ENCODE measurements at places on chromosomes 4 and X.

GRCh38 chr4:181331214-181331613 lies 912.0 kb upstream of the TENM3 start:
- DNase-seq, result no peak

- no peak for DNase-seq
Observed at GRCh38 chr4:150367326-150367725, 214.6 kb upstream of the MAB21L2 start.

DNA sequence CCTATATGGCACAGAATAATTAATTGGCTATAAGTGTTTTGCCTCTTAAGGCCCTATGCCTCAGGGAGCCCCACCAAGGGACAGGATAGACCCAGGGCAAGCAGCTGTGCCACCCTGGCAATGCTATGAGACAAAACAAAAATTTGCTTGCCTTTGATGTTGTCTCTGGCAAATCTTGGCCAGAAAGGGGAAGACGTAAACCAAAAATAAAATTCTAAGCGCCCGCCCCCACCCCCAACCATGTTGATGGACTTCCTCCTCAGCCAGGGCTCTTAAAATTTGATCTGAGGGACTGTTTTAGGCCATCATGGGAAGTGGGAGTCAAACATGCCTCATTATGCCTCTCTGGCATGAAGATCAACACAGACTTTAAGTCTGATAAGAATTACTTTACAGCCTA lies 130.5 kb upstream of the APOOL start:
- no peak for DNase-seq

DNA sequence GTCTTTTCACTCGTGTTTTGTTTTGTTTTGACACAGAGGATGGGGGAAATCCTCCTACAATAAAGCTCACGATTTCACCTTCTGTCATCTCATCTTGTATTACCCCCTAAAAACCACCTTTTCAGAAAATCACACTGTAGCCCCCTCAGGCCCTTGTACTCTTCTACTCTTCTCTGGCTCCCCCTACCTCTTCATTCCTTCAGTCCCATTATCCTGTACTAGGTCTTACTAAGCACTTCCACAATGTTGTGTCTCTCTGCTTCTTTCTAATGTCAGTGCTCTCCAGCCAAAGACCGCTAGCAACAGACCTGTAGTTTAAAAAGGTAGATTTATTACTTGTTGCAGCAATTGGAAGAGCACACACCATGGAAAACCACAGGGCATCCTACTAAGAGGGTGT lies 30.0 kb upstream of the RNF128 start:
- no peak for DNase-seq

GRCh38 chrX:43560247-43560946 lies 95.7 kb upstream of the MAOA start:
- DNase-seq, result no peak

GRCh38 chr4:19992471-19993093 lies 259.1 kb upstream of the SLIT2 start:
- no peak for DNase-seq

- no peak for DNase-seq
Observed at GRCh38 chr4:32985256-32985655, 2265.1 kb downstream of the PCDH7 start.

- DNase-seq, result no peak
Observed at GRCh38 chrX:26783512-26784225, 567.7 kb downstream of the MAGEB5 start.

DNA sequence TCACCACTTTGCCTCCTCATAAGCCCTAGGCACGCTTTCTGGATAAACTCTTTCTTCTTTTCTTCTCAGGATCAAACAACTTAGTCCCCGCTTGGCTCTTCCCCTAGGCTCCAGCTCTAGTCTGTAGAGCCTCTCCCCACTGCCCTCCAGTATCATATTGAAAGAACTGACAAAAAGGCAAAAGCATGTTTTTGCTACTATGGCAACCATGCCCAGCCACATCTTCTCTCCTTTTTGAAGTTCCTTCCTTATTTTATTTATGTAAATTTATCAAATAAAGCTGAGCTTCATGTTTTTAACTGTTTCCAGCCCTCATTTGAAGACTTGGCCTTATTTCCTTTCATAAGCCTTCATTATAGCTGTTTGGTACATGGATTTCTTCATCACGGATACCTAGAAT lies 86.0 kb upstream of the LIMCH1 start:
- no peak for DNase-seq

DNA sequence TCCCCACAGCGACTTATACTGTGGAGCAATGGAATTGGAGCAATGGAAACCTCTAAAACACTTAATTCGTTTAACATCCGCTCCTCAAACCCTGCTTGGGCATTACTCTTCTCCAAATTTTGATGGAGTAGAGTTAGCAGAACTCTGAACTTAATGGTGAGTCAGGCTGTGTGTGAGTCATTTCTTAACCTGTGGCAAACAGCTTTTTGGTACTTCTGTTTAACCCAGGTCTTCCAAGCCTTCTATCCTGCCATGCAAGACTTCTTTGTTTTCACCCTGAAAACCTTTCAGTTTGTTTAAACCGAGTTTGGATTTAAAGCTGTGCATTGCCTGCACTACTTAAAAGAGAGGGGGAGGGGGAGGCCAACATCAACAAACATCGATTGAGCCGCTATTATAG lies 3.6 kb upstream of the AMOT start:
- DNase-seq, result no peak

DNA sequence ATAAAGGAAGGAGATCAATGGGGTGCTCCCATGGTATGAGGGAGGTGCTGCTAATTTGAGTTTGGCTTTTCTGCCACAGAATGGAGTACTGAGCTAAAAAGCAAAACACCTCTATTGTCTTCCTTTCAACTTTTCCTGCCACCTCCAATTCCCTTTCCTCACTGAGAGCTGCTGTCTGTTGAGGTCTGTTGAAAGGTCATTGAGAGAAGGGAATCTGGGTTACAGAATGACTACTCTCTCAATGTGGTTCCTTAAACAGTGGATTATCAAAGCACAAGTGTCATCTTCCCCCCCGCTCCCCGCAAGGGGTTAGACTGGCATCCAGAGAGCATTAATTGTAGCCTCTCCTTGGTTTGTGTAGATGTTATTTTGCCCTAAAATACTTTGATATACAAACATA lies 10.7 kb downstream of the USP9X start:
- no peak for DNase-seq

- no peak for DNase-seq
Observed at GRCh38 chrX:11446336-11446735, 153.1 kb downstream of the AMELX start.

- DNase-seq, result no peak
Observed at GRCh38 chr4:119638359-119638758, 9.8 kb upstream of the PDE5A start.

GRCh38 chrX:49019599-49020249 lies 17.7 kb upstream of the GRIPAP1 start:
- no peak for DNase-seq

GRCh38 chrX:121641560-121641959 lies 594.1 kb downstream of the GLUD2 start:
- no peak for DNase-seq

DNA sequence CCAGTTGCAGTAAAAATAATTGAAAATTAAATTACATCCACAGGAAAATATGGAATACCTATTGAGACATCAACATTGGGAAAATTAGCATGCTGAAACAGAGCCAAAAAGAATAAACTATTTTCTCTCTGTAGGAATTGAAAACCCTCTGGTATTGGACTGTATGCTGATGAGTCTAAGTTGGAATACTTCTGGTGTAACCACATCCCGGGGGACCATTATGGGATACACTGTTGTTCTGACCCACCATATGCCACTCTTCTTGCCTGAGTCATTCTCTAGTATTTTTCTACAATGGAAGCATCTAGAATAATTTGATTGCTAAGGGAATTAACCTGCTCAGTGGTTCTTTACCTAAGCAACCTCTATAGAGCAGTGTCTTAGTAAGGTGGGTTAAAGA lies 640.7 kb upstream of the AGA start:
- no peak for DNase-seq

- no peak for DNase-seq
Observed at GRCh38 chr4:72591547-72592454, 22.8 kb upstream of the ADAMTS3 start.

DNA sequence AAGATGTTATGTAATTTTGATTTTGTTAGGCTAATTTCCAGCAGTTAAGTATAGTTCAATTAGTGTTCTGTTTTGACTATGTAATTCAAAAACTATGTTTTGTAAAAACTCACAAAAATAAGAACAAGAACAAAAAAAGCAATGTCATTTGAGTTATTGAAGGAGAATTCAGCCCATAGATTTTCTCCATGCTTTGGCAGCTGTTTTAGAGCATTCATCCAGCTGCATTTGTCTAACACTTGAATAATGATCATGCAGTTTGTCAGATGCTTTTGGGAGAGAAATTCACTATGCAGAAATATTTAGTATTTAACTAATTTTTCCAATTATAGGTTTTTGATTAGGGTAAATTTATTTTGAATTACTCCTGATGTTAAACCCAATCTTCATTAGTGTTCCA lies 14.2 kb downstream of the CPE start:
- DNase-seq, result no peak

- DNase-seq, result no peak
Observed at GRCh38 chr4:138410266-138410665, 168.1 kb upstream of the SLC7A11 start.

GRCh38 chr4:109499513-109499912 lies 60.5 kb upstream of the MCUB start:
- DNase-seq, result no peak

- no peak for DNase-seq
Observed at GRCh38 chr4:169957785-169958184, 68.4 kb downstream of the MFAP3L start.

GRCh38 chr4:7007142-7007907 lies 35.8 kb upstream of the TADA2B start:
- DNase-seq, result no peak

GRCh38 chr4:6847178-6847577 lies 62.4 kb upstream of the TBC1D14 start:
- no peak for DNase-seq

DNA sequence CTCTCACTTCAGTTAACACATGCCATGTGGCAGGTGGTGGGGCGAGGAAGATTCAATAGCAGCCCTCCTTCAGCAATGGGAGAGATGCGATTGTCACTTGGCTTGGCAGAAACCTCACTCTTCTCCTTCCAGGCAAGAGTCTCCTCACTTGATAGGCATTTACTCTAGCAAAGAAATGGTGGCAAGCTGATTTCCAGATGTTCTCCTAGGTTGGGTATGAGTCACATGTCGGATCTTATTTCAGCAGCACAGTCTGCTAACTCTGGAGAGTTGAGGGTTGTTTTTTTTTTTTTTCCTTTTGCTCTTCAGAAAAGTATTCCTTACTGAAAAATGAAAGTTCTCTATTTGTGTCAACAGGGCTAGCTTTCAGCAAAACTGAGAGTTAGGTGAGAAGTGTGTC lies 119.5 kb upstream of the CHRDL1 start:
- DNase-seq, result no peak

GRCh38 chr4:55615008-55615407 lies 21.1 kb downstream of the NMU start:
- DNase-seq, result no peak

DNA sequence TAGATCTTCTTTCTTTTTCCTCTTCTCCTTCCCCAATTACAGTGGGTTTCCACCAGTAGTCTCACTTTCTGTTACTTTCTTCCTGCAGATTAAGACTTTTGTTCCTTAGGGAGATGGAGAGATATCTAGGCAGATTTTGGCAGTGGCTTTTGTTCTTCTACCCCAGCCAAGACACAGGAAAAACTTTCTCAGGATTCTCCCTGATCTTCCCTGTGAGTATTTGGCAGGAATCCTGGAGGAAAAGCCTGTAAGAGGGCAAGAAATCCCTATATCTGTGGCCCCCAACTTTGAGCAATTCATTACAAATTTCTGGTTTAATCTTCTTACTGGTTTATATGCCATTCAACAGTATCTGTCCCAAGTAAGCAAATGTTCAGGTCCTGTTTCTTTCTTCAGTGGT lies 21.9 kb downstream of the SLC9A7 start:
- DNase-seq, result no peak

DNA sequence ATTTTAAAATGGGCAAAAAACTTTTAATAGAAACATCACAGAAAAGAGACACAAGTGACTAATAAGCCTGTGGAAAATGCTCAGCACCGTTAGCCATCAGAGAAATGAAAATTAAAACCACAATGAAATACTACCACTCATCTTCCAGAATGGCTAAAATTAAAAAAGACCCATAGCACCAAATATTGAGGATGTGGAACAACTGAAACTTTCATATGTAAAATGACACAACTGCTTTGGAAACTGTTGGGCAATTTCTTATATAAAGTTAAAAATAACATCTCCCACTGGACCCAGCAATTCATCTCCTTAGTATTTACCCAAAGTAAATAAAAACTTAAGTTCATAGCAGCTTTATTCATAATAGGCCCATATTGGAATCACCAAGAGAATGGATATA lies 94.2 kb downstream of the TENM3 start:
- no peak for DNase-seq

DNA sequence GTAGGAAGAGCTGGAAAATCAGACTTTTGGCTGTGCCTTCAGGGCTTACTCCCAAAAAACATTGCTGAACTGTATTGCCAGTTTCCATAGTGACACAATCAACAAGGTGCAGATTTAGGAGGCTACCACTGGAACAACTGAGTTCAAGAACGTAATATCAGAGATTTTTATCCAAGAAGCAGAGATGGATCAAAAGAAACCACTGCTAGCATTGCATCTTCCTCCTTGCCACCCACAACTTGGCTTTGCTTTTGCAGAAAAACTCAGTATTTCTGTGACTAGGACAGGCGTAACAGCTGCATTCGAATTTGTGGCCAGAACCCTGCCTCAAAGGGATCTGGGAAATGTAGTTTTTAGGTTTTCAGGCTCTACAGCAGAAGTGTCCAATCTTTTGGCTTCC lies 27.8 kb upstream of the WDFY3 start:
- no peak for DNase-seq

DNA sequence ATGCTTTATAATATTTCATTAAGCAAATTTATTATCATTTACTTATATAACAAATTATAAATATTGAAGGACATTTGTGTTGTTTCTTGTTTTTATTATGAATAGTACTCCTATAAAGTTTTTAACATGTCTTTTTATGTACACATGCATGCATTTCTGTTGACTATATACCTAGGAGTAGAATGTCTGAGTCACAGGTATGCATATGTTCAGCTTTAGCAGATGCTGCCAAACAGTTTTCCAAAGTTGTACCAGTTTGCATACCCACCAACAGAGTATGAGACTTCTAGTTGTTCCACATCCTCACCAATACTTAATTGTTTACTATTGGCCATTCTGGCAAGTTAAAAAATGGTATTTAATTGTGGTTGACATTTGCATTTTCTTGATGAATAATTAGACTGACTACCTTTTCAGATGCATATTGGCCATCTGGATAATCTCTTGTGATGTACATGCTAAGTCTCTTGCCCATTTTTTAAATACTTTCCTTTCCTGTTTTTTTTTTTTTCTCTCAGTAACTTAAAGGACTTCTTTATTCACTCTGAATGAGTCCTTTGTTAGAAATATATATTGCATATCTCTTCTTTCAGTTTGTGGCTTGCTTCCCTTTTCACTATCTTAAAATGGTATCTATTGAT lies 132.2 kb upstream of the TRIM2 start:
- no peak for DNase-seq

- DNase-seq, result no peak
Observed at GRCh38 chr4:28490669-28491068, 1630.0 kb downstream of the STIM2 start.

- DNase-seq, result no peak
Observed at GRCh38 chrX:94831364-94831763, 1157.4 kb downstream of the FAM133A start.

- DNase-seq, result no peak
Observed at GRCh38 chrX:153824348-153824747, 6.0 kb downstream of the PDZD4 start.

- DNase-seq, result no peak
Observed at GRCh38 chr4:41158274-41158673, 56.1 kb downstream of the APBB2 start.

Data from activated effector memory CD4-positive, alpha-beta T cell treated with Interleukin-2 at 50 U/mL for 16 hours (primary cell).